Myocyte (in vitro differentiated cells): ENCODE measurements at places on chromosomes 7 and 10.
A peak's percentile ranks its signal among the peaks of the same experiment; 100 is the strongest.

GRCh38 chr7:142384493-142384922 is 126.7 kb upstream of the PRSS58 start:
- peak; percentile 88 for DNase-seq

GRCh38 chr7:150388709-150389531 is 9.8 kb downstream of the ZNF775 start:
- peak; percentile 86 for DNase-seq

DNA sequence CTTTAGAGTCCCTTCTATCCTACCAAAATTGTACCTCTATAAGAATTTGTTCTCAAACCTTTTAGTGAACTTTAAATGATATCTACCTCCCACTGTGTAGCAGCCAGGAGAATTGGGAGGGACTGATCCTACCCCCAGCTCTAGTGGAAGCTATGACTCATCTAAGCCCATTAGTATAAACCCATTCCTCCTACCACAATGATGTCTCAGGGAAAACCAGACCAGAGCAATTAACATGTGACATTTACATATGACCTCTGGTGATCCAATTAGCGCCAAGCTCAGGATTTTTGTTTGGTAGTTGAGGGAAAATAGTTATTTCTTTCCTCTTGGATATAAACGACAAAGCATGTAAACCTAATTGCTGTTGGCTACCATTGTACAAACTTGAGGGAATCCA is 33.1 kb upstream of the R3HCC1L start:
- DNase-seq, result no peak

DNA sequence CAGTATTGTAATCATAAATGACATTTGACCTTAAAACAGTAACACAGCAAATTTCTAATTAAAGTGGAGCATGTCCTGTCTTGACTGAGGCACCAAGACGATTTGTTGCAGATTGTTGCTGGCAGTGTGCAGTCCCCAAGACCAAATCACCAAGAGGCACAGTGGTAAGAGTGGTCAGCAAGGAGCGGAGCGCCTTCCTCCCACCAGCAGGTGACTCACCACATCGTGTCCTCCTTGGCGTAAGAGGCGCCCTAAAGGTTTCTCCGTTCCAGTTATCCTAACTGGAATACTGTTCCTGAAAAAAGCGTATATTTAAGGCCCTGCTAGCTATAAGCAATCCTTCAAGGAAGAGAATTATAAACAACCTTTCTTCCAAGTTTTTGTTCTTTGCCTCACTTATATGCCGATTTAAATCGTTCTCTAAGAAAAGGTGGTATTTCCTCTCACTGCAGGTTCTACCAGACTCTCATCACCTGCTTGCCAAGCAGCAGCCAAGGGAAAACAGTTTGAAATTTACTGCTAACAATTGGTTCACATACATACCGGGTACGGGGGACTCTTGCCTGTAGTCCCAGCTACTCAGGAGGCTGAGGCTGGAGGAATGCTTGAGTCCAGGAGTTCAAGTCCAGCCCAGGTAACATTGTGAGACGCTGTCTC is 10.7 kb upstream of the REPIN1 start:
- no peak for DNase-seq

DNA sequence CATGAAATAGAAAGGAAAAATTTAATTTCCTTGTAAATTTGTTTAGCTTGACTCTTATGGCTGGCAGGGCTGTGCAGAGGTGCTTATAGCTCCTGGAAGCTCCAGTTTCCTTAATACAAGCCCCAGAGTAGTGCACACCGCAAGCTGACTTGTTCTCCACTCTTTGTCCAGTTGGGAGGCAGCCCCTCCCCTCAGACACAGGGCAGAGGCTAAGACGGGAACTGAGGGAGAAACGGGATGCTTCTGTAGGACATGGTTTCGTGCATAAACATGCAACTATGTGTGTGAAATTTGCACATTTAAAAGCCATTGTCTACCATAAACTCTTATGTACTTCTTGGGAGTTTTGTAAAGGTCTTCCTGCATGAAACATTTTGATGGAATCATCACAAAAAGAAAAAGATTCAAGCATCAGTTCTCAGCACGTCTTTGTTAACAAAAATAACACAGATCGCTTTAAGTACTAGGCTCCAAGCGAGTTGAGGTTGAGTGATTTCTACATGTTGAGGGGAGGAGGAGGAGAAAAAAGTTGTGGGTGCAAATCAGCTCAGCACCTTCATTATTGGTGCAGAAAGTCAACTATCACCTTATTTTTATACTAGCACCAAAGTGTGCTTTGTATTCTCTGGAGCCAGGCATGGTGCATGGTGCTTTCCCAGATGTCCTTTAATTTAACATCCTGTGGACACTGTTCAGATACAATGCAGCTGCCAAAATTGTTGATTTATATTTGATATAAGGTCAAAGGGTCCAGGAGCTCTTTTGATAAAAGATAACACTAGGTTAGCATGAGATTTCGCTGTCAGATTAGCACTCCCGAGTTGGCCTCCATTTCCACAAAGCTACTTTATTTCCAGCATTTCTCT is 124.5 kb downstream of the CHN2 start:
- no peak for DNase-seq

DNA sequence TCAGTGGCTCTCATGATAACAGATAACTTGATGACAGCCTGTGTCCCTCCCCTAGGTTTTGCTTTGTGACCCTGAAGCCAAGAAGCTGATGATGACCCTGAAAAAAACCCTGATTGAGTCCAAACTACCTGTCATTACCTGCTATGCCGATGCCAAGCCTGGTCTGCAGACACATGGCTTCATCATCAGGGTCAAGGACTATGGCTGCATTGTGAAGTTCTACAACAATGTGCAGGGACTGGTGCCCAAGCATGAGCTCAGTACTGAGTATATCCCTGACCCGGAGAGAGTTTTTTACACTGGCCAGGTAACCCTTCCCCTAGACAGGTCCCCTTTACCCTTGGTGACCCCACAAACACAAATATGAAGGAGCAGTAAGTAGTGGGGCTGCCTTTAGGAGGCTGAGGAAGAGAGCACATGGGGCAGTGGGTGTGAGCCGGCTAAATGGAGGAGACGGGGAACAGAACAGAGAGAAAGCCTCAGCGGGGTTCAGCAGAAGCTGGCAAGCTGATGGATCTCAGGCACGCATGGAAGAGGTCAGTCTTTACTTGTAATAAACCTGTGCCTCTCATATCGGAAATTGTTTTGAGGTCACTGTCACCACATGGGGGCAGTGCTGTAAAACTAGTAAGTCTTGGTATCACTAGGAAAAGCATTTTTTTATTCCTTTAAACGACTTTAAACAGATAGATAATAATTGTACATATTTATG is 20.2 kb downstream of the PDCD11 start:
- DNase-seq, result peak; percentile 70

GRCh38 chr7:81408728-81409127 is 361.1 kb downstream of the HGF start:
- DNase-seq, result no peak

- no peak for DNase-seq
These were observed 47.1 kb upstream of the GAD2 start for GRCh38 chr10:26169466-26169865.

DNA sequence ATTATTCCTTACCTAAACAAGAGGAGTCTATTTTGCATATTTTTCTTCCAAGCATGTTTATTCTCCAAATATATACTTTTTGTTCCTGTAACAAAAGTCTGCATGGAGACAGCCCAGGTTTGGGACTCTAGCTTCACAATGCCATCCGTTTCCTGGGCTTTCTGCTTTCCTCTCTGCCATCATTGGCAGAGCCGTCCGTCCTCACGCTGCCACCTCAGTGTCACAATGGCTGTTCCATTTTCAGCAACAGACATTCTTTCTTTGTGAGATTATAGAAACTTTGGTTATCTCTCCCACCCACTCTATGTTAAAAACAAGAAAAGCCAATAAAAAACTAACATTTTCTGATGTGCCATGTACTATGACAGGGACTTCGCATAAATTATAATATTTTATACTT is 825.2 kb downstream of the REEP3 start:
- no peak for DNase-seq

DNA sequence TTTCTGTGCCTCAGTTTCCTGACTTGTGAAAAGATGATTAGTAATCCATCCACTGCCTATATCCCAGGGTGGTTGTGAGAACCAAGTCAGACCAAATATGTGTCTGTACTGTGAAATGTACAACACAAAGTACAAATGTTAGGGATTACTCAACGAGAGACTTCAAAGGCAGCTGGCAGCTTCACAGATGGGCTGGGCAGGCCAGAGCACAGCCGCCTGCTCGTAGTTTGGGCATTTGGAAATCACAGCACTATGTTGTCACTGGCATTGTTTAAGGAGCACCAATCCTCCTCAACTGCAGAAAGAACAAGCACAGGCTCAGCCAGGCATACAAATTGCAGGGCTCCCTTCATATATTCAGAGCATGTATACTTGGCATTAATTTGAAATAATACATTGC is 64.5 kb upstream of the C10orf90 start:
- peak; percentile 44 for DNase-seq

DNA sequence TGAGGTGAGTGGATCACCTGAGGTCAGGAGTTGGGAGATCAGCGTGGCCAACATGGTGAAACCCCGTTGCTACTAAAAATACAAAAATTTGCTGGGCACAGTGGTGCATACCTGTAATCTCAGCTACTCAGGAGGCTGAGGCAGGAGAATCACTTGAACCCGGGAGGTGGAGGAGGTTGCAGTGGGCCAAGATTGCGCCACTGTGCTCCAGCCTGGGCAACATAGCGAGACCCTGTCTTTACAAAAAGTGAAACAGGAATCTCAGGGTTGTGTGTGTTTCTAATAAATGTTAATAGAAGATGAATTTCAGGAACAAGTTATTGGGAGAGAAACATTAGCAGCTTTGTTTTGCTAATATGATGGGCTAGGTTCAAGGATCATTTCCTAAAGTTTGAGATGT is 19.9 kb downstream of the PPP2R2D start:
- no peak for DNase-seq

DNA sequence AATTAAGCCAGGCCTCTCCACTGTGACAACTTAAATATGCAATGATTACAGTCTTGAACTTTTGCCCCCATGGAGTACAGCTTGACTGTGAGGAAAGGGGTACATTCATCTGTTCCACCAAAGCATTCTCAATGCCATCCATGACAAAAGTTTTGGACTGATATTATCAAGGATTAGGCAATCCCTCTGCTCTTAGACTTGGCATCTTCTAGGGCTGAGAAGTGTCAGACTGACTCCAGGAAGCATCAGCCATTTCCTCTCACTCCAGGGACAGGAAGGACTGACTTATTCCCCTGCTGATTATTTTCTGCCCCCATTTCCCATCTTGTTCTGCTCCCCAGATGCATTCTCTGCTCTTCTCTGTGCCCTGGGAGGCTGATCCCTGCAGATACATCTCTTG is 69.7 kb downstream of the ZNF365 start:
- DNase-seq, result no peak

DNA sequence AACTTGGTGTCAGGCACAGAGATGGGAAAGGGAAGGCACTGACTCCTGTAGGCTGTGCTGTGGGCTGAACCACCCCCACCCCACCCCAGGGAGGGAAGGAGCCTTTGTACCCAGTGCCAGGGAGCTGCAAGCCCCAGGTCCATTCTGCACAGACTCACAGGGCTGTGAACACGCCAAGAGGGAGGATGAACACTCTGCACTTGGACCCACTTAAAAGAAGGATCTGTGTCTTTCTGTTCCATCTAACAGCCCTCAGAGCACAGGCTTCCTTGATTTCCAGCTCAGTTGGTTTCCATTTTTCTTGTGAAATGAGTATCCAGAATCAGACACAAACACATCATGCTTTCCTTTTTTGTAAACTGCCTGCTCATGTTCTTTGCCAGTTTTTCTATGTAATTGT is 84.9 kb downstream of the GRB10 start:
- no peak for DNase-seq

- DNase-seq, result no peak
These were observed 23.0 kb downstream of the HDAC9 start for GRCh38 chr7:18518555-18518954.

GRCh38 chr10:30826679-30827078 is 197.1 kb upstream of the LYZL2 start:
- DNase-seq, result no peak

DNA sequence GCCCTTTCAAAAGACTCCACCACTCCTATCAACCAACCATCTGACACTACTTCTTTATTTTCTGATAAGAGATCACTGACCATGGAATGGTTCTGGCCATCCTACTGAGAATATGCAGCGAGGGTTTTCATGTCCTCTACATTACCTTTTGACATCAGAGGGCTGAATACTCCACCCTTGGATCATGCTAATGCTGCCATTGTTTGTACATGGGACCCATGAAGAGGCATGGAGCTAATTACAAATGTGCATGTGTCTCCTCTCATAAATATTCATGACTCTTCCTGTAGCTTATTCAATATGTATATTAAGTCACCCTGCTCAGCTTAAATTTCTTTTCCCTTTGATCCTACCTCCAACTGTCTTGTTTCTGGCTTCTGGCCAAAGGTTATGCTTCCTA is 1065.8 kb upstream of the GHITM start:
- no peak for DNase-seq

GRCh38 chr10:87544721-87545120 is 40.0 kb downstream of the MINPP1 start:
- DNase-seq, result peak; percentile 3

DNA sequence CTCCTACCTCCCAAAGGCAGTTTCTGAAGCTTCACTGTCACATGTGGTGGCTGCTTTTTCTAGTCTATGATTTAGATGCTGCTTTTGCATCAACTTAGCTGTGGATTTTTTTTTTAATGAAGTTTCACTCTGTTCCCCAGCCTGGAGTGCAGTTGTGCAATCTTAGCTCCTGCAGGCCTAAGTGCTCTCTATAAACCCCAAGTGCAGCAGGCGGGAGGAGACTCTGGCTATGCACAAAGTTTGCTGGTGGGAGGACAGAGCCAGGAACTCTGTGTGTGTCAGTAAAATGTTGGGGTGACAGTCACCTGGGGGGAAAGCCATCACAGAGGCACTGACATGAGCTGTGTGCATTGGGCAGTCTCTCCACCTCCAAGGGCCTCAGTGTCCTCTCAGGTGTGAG is 138.8 kb upstream of the FAM20C start:
- no peak for DNase-seq

DNA sequence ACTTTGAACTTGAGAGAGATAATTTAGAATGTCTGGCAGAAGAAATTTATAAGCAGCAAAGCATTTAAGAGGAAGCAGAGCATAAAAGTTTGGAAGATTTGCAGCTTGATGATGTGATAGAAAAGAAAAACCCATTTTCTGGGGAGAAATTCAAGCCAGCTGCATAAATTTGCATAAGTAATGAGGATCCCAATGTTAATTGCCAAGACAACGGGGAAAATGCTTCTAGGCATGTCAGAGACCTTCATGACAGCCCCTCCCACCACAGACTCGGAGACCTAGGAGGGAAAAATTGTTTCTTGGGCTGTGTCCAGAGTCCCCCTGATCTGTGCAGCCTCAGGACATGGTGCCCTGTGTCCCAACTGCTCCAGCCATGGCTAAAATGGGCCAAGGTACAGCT is 263.6 kb upstream of the POT1 start:
- DNase-seq, result no peak

DNA sequence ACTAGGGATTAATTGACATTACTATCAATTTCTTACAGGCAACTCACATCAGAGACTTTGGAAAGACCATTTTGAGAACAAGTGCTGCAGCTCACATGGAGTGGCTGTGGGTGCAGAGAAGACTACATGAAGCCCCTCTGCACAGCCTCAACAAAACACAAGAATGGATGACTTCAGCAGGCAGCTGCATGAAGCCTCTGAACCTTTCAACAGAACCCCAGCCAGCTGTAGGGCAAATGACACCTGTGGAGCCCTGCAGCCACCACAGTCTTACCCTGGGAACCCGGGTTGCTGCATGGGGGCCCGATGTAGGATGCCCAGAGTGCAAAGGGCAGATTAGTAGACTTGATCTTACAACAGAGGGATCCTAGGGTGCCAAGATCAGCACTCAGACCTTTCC is 62.0 kb upstream of the CAMK2B start:
- DNase-seq, result no peak

GRCh38 chr10:4503076-4503475 is 322.9 kb upstream of the AKR1E2 start:
- no peak for DNase-seq
